ENCODE measurements at places on chromosomes 4 and X. TPM values are rescaled to one million over a fixed set of nuclear protein-coding genes. Genes with fewer than 3 reads are reported as not detected.

The CITED1 gene
- total RNA-seq, result 0.75 TPM

The ZAR1 gene
- not detected for total RNA-seq

The SPACA5 gene
- total RNA-seq, result not detected

The BEX4 gene
- 43.4 TPM for total RNA-seq

The SCARB2 gene
- total RNA-seq, result 211 TPM

The PPEF1 gene
- 0.14 TPM for total RNA-seq

The GPC3 gene
- total RNA-seq, result 8.2 TPM

The PNMA6F gene
- not detected for total RNA-seq

The FAM193A gene
- total RNA-seq, result 27.1 TPM

The MAB21L2 gene
- total RNA-seq, result 1.9 TPM

The SPANXN3 gene
- not detected for total RNA-seq

The TCEAL3 gene
- 13.5 TPM for total RNA-seq

The UNC5C gene
- total RNA-seq, result 5.7 TPM

The USP51 gene
- 2.2 TPM for total RNA-seq

The PRDM5 gene
- 5.3 TPM for total RNA-seq

The ARHGAP6 gene
- 0.30 TPM for total RNA-seq

The BEND2 gene
- total RNA-seq, result not detected

The FAM241A gene
- total RNA-seq, result 1.5 TPM

The NLGN3 gene
- 0.84 TPM for total RNA-seq

The KLHL4 gene
- total RNA-seq, result 19.8 TPM

The FANCB gene
- 2.8 TPM for total RNA-seq

The VCX3B gene
- not detected for total RNA-seq

The DMRTC1 gene
- total RNA-seq, result not detected

The RBM46 gene
- not detected for total RNA-seq

The GBA3 gene
- not detected for total RNA-seq

The CXorf49 gene
- total RNA-seq, result not detected

The XKRX gene
- not detected for total RNA-seq

The SPANXB1 gene
- total RNA-seq, result not detected

The LUZP4 gene
- not detected for total RNA-seq

The HS3ST1 gene
- 0.22 TPM for total RNA-seq

The PRDM8 gene
- total RNA-seq, result 0.19 TPM

The ELK1 gene
- total RNA-seq, result 33.6 TPM

The CXCL8 gene
- 1.5 TPM for total RNA-seq

The UCP1 gene
- 0.46 TPM for total RNA-seq
